ENCODE measurements at places on chromosomes 5 and 9. TPM values are rescaled to one million over a fixed set of nuclear protein-coding genes. Genes with fewer than 3 reads are reported as not detected.

DNA sequence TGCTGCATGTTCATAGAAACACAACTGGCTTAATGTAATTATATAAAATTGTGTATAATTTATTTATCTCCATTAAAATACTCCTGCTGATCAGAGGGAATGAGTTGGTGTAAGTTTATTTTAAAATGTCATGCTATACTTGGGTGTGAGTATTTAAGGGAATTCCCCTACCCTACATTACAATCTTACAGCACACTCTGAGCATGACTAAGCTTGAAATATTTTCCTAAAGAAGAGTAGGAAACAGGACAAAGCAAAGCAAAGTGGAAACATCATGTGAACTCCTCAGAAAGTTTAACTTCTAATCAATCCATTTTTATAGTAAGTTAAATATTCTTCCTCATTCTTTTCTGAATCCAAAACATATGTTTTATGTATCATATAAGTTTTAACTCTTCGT lies 1271.3 kb downstream of the EFNA5 start:
- no peaks in the 10 kb centered on the region for H3K36me3 ChIP-seq
- no peak for DNase-seq
- no peak overlapping the region for H3K4me3 ChIP-seq

- H3K27ac ChIP-seq, result no peak overlapping the region
- no peak overlapping the region for H3K4me3 ChIP-seq
- no peaks in the 10 kb centered on the region for H3K27me3 ChIP-seq
- H3K4me1 ChIP-seq, result no peaks in the 10 kb centered on the region
Observed at GRCh38 chr5:65809817-65810531, 88.0 kb downstream of the NLN start.

DNA sequence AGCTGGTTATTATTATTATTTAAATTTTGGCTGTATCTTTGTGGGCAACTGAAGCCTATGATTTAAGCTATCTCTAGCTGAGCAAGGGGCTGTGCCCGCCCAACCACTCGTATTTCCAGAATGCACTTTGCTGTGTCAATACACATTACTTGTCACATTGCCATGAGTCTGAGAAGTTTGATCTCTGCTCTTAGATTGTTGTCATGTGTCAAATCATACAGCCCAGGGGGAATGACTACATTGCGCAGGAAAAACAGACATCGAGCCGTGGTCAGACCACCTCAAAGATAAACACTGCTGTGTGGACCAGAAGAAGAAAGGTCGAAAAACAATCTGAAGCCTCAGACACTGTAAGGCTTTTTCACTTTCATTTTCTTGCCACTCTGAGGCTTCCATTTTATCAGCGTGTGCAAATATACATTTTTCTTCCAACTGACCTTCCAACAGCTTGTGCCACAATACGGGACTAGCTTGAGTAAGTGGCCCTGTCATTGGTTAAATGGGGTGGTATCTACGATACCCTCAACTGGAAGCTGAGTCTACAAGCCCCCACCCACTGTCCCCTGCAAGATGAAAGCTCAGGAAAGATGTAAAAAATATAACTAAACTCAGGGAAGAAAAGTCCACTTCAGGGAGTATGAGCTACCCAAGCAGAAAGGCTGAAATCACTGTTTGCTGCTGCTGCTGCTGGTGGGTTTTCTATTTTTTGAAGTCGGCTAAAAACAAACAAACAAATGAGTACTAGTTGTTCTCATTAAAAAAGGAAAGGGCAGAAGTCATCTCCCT lies 603.0 kb downstream of the BNC2 start:
- no peak overlapping the region for H3K27ac ChIP-seq
- no peak for DNase-seq
- no peak overlapping the region for H3K4me3 ChIP-seq
- H3K36me3 ChIP-seq, result no peaks in the 10 kb centered on the region
- peaks cover 14% of the 10 kb centered on the region for H3K4me1 ChIP-seq

DNA sequence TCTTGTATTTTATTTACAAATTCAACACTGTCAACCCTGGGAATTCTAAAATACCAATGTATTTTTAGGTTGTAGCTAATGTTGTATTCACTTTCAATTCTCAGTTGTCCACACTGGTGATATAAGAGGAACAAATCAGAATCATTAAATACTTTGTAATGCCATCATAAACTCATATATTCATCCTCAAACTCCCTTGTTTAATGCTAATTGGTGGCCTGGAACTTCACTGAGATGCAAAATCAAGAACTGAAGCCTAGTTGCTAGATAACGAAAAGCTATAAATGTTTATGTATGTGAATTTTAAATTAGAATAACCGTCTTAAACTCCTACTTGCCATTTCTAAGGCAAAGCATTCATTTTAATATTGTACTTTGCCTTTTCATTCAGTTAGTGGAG lies 274.7 kb downstream of the RAB3C start:
- no peak for DNase-seq
- H3K4me3 ChIP-seq, result no peak overlapping the region

GRCh38 chr5:164967354-164967753 lies 1461.9 kb downstream of the MAT2B start:
- no peak for DNase-seq
- no peaks in the 10 kb centered on the region for H3K4me1 ChIP-seq
- no peaks in the 10 kb centered on the region for H3K27me3 ChIP-seq
- H3K27ac ChIP-seq, result no peak overlapping the region
- H3K36me3 ChIP-seq, result no peaks in the 10 kb centered on the region

DNA sequence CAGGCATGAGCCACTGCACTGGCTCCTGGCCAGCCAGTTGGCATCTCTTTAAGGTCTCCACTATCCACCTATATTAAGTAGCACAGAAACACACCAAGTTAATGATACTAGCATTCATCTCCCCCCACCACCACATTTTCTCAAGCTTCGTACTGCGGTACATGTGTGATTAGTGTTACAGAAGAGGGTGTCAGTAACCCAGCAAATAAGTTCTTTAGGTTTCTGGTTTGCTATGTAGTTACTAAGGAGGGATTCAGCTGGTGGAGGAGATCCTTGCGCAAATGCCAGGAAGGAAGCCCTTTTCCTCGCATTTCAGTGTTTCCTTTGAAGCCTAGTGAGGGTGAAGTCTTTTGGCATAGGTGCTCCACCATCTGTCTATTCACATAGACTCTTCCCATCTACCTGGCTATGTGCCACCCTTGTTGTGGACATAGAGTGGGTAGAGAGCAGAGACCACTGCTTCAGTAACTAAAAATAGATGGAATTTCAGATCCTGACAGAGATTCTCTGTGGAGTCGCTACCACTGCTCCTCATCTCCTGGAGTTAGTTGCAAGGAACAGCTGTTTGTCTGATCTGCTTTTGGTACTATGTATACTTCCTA lies 16.7 kb downstream of the UBE2D2 start:
- no peak for DNase-seq
- no peak overlapping the region for H3K4me3 ChIP-seq
- H3K27ac ChIP-seq, result peak overlapping the region; percentile 78
- no peaks in the 10 kb centered on the region for H3K27me3 ChIP-seq
- H3K36me3 ChIP-seq, result no peaks in the 10 kb centered on the region

DNA sequence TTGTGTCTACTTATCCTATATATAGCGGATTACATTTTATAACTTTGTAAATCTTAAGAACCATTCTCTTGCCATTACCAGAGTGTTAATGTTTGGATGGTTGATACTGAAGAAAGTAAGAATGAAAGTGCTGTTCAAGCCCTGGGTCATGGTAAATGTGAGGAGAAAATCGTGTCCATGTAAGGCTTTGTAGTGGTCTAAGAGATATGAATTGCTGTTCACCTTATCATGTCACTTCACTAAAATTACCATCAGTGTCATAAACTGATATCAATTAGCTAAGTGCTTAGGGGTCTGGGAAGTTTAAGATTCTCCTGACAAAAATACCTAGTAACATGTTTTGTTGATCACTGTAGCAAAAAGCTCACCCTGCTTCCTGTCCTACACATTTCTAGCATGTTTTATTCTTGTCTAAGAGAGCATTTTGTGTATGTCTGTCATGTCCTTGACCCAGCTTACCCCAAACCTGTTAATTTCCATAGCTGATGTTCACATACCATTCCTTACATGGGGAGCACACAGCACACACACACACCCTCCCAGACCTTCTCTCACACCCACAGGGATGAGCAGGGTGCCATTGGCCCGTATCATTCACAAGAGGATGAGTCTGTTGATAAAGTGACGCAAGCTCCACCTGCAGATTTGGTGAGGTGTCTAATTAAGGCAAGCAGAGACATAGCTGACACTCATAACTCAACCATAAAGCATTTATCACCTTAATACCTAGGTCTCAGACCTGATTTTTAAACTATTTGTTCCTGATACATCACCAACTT lies 125.1 kb upstream of the PAM start:
- DNase-seq, result no peak
- H3K36me3 ChIP-seq, result no peaks in the 10 kb centered on the region
- H3K4me1 ChIP-seq, result no peaks in the 10 kb centered on the region
- H3K4me3 ChIP-seq, result no peak overlapping the region
- H3K27me3 ChIP-seq, result no peaks in the 10 kb centered on the region

DNA sequence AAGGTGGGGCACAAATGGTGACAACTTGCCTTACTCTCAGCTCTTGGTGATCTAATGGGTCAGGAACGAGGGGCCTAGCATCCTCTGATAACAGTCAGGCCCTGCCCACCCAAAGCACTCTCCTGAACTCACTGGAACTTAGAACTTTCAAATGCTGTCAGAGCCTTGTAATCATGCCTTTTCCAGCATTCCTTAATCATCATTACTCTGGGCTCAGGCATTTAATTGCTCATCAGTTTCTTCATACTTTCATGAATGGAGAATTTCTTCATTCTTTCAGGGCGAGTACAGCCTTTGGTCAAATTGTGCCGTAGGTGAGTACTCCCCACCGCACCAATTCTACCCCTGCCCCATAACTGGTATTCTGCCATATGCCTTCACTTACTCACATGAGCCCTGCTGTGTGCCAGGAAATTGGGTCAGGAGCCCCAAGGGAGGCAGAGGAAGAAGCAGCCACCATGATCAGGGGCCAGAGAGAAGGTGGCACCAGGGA lies 30.2 kb upstream of the DUSP1 start:
- DNase-seq, result no peak
- no peak overlapping the region for H3K4me3 ChIP-seq
- no peak overlapping the region for H3K27ac ChIP-seq
- H3K4me1 ChIP-seq, result peaks cover 8% of the 10 kb centered on the region

DNA sequence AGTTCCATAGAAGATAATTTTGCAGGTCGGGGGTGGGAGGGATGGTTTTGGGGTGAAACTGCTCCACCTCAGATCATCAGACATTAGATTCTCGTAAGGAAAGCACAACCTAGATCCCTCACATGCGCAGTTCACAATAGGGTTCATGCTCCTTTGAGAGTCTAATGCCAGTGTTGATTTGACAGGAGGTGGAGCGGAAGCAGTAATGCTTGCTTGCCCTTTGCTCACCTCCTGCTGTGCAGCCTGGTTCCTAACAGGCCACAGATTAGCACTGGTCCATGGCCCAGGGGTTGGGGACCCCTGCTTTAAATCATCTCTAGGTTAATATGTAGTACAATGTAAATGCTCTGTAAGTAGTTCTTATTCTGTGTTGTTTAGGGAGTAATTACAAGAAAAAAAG lies 10.5 kb downstream of the SHISAL2B start:
- peaks cover 26% of the 10 kb centered on the region for H3K4me1 ChIP-seq
- H3K36me3 ChIP-seq, result peaks cover 10% of the 10 kb centered on the region
- no peak overlapping the region for H3K27ac ChIP-seq

GRCh38 chr5:180595381-180596114 lies 4.2 kb upstream of the SCGB3A1 start:
- no peak for DNase-seq
- peaks cover 28% of the 10 kb centered on the region for H3K27me3 ChIP-seq
- H3K4me3 ChIP-seq, result no peak overlapping the region

DNA sequence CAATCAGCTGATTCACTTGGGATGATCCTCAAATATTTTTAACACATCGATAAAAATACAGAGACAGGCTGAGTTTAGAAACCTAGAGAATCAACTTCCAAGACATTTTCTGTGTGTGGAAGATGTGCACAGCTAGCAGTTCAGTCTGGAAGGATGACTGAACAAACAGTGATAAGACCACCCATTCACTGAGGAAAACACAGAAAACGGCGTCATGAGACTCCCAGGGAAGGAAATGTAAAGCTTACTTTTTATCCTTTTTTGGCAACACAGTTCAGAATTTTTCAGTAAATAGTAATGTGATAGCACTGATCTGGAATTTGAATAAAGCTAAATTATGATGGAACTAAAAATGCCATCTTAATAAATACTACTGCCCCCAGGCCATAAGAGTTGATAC lies 277.6 kb downstream of the SEMA5A start:
- H3K4me3 ChIP-seq, result no peak overlapping the region
- no peaks in the 10 kb centered on the region for H3K27me3 ChIP-seq
- H3K27ac ChIP-seq, result no peak overlapping the region
- no peak for DNase-seq

GRCh38 chr5:124210111-124210910 lies 536.1 kb downstream of the ZNF608 start:
- H3K27me3 ChIP-seq, result no peaks in the 10 kb centered on the region
- no peaks in the 10 kb centered on the region for H3K4me1 ChIP-seq
- H3K36me3 ChIP-seq, result peaks cover 14% of the 10 kb centered on the region
- no peak overlapping the region for H3K4me3 ChIP-seq
- H3K27ac ChIP-seq, result no peak overlapping the region
- no peak for DNase-seq

DNA sequence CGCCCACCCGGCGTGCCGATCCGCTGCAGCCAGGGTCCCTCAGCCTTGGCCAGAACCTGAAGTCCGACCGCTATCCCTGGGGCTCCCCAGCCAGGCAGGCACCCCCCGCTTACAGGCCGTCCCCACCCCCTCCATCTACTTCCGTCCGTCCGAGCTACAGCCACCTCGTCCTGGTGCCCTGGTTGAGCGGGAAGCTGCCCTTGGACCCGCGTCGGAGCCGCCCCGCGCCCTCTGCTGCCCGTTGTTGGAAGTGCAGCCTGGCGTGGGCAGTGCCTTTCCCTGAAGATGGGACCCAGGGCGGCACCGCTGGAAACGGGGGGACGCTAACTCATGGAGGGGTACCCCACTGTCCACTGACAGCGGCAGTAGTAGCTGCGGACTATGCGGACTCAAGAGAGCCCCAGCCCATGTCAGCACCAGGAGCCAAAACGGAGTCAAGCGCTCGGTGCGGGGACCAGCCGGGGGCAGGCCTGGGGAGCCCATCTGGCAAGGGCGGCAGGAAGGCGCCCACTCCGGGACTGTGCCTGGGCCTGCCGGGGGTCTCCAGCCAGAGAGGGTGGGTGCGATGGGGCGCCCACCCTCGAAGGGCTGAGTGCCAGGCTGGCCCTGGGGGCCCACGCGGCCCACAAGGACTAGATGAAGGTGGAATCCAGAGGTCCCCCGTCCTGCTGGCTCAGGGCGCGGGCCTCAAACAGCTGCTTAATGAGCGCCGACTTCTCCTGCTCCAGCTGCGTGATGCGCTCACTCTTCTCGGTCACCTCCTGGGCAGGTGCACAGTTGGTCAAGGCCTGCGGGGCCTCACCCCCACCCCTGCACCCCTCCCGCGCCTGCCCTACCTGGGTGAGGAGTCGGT lies 6.1 kb downstream of the SAPCD2 start:
- H3K4me1 ChIP-seq, result peaks cover 12% of the 10 kb centered on the region
- H3K27ac ChIP-seq, result no peak overlapping the region
- no peaks in the 10 kb centered on the region for H3K36me3 ChIP-seq
- peaks cover 7% of the 10 kb centered on the region for H3K27me3 ChIP-seq

GRCh38 chr5:89279391-89280036 lies 396.5 kb upstream of the MEF2C start:
- no peak overlapping the region for H3K27ac ChIP-seq
- H3K27me3 ChIP-seq, result no peaks in the 10 kb centered on the region
- H3K36me3 ChIP-seq, result no peaks in the 10 kb centered on the region
- H3K4me3 ChIP-seq, result no peak overlapping the region
- no peaks in the 10 kb centered on the region for H3K4me1 ChIP-seq

PCDHA6 gene
- total RNA-seq, result 4.6 TPM

SREK1IP1 gene
- total RNA-seq, result 16.7 TPM

RNF224 gene
- not detected for total RNA-seq

CFAP77 gene
- 0.97 TPM for total RNA-seq

SEMA4D gene
- total RNA-seq, result 48.0 TPM

PCDHB9 gene
- 0.78 TPM for total RNA-seq

PCDHAC1 gene
- 9.9 TPM for total RNA-seq

IL11RA gene
- 4.9 TPM for total RNA-seq

IFNA21 gene
- not detected for total RNA-seq

IFNK gene
- not detected for total RNA-seq

QRFP gene
- not detected for total RNA-seq
